ENCODE measurements at places on chromosomes 16 and 17. TPM values are rescaled to one million over a fixed set of nuclear protein-coding genes. Genes with fewer than 3 reads are reported as not detected.

The GRB7 gene
- 0.11 TPM for total RNA-seq

The SCARF1 gene
- total RNA-seq, result 2.1 TPM

The MIEF2 gene
- 7.9 TPM for total RNA-seq

The EVPLL gene
- not detected for total RNA-seq

The MMP15 gene
- 3.4 TPM for total RNA-seq

The SRSF1 gene
- total RNA-seq, result 499 TPM

The BAIAP3 gene
- 1.2 TPM for total RNA-seq

The NPIPB9 gene
- not detected for total RNA-seq

The ASPHD1 gene
- total RNA-seq, result 2.2 TPM

The GRN gene
- total RNA-seq, result 84.5 TPM

The C17orf78 gene
- total RNA-seq, result not detected

The WFDC1 gene
- total RNA-seq, result 0.30 TPM

The NPW gene
- total RNA-seq, result 0.46 TPM

The HCRT gene
- not detected for total RNA-seq

The CNGB1 gene
- not detected for total RNA-seq

The NECAB2 gene
- not detected for total RNA-seq

The KRT20 gene
- total RNA-seq, result not detected

The CLEC3A gene
- not detected for total RNA-seq

The SLC5A10 gene
- 0.06 TPM for total RNA-seq

The KIF19 gene
- total RNA-seq, result 0.12 TPM
